ENCODE measurements at places on chromosomes 3 and 15.

- DNase-seq, result no peak
Observed at GRCh38 chr3:17795711-17796110, 53.3 kb upstream of the TBC1D5 start.

DNA sequence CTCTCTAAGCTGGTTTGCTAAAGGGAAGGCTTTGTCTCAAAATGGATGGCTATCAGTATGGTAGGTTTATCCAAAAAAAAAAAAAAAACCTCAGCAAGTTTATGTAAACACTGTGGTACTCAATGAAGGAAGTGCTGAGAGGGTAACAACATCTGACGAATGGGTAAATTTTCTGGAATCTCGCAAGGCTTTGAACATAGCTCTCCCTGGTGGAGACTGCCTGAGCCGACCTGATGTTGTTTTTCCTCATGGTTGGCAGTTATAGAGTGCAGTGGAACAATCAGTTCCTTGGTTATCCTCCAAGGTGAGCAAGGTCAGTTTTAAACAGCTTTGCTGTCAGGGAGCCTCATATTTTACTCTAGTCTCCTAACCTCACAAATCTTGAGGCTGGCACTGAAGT, 94.6 kb downstream of the ZPLD1 start:
- DNase-seq, result no peak

GRCh38 chr15:101327147-101327740, 32.2 kb upstream of the SNRPA1 start:
- no peak for DNase-seq

DNA sequence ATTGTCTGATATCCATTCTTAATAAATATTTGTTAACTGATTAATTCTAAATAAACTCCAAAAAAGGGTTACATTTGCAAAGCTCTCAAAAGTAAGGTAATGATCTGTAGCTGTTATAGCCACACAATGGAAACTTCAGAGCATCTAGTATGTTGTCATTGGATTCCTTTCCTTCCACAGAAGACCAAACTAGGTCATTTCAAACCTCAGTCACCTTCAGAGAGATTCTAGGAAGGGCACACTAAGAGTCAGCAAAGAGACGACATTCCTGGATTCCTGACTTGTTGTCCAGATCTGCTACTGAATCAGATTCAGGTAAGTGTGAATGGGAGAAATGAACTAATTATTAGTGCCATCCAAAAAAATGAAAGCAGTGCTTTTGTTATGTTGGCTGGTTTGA, 3.0 kb upstream of the COL8A1 start:
- DNase-seq, result no peak

DNA sequence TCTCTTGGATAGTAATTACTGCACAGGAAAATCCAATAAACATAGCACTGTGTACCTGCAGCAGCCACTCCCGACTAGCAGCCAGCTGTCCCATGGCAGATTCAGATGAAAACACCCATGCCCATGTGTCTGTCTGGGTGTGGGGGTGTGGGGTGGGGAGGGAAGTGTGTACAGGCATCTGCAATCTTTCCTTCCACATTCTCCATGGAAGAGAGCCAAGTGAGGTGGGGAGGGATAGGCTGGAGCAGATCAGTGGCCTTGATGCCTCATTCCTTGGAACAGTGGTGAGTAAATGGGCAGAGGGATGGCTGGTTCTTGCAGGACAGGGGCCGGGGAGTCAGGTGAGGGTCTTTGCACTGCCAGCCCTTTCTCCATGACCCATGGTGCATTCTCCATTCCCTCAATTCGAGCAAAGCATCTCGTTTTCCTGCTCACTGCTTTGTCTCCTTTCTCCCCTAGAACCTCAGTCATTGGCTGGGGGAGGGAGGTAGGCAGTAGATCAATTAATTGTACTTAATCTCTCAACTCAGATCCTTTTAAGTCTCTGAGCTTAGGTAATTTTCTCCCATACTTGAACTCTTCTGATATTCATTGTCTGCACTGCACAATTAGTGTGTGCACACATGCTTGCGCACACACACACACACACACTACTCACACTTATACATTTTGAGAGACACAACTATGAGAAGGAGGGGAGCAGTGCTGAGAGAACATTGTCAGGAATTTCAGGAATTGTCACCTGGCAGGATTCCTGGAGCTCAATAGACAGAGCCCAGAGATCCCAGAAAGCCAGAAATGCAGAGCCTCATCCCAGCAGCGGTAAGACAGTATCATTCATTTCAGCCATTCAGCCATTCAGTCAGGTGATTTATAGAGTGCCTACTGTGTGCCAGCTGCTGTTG, 31.9 kb downstream of the PDIA5 start:
- no peak for DNase-seq

DNA sequence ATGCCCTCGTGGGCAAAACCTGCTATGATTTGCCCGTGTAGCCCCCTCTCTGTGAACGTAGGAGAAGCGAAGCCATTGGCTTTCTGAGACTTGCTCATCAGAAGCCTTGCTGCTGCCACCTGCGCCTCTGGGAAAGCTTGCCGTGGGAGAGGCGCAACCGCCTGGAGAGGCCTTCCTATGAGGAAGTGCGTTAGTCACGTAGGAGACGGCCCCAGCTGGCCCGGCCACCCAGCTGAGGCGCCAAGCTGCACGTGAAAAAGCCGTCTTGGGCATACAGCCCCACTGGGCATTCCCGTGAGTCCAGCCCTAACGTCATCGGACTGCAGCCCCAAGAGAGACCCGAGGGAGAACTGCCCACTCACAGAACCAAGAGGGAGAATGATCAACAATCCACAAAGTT, 49.1 kb upstream of the TJP1 start:
- DNase-seq, result no peak

DNA sequence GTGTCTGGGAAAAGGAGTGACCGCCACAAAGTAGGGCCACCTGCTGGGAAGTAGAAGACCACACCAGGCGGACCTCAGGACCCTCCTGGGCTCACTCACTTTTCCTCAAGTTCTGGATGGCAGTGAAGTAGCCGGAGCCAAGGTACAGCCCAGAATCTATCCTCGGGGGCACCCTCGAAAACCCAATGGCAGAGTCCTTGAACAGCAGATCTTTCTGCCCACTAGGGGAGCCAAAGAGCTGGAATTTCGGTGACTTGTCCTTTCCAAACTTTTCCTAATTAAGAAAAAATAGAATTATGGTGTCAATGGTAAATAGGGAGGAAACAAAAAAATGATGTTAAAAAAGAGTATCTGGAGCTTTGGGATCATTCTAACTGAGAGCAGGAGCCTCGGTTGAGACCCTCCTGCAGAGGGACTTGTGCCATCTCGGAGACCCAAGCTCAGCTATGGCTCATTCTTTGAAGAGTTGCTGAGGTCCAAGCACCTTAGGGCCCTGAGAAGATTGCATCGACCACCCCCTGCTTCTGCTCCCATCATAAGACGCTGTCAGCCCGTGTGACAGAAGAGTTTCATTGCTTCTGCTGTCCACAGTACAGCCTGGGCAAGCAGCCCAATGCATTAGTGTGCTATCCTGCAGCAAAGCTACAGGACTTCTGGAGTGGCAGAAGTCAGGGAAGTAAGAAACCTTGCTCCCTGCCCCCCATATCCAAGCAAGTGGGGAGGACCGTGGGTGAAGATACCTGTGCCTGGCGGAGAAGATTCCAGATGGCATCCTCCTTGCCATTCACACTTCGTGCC, 14.8 kb downstream of the LTF start:
- DNase-seq, result no peak

DNA sequence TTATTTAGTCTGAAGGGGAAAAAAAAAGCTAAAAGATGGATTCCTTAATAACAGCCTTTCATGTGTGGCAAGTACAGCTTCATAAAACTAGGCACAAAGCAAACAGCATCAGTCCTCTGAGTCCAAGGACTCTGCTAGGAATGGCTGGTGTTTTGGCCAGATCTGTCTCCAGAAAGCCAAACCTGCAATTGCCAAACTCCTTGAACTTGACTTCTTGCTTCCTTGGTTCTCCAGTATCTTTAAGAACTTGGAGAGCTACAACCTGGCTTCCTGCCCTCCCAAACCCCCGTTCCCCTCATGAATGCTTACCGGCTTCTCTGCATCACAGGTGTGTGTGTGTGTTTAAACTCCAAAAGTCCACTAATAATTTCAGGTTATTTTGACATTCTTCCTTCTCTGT, 1.6 kb upstream of the PLOD2 start:
- no peak for DNase-seq

DNA sequence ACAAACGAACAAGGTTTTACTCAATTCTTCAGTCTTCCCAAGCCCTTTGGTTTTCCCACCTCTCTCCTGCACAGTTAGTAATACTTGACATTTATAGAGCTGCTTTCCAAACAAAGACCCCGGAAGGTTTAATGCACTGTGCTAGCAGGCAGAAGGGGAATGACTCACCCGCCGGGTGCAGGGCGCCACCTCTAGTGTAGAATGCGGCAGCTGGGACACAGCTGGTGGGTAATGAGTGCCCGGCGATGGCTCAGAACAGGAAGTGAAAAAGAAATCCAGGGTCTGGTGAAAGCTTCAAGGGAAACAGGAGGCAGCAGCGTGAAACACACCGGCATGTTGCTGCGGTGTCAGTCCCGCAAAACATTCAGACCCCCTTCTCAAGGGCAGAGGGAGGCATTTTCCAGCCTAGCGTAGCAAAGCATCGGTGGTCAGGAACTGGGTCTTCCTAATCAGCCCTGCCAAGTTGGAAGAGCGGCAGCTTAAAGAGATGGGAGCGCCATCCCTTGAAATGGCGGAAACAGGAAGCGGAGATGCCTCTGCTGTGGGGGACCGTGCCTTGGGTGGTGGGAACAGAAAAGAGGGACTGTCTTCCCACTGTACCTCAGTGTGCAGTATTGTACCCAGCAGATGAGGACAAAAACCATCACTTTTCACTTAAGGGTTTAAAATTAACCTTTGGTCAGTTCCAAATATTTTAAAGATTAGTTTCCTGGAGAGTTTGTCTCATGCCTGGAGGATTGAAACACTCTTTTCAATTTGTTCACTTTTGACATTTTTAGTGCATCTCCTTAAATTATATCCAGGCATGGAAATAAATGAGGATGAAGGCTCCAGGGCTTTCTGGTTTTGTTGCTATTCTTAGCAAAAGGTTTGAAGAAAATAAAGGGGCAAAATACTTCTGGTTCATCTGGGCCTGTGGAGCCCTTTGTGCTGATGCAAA, 160.7 kb upstream of the MCTP2 start:
- no peak for DNase-seq

GRCh38 chr15:38421069-38421690, 32.7 kb upstream of the FAM98B start:
- no peak for DNase-seq

GRCh38 chr3:32424581-32425250, 33.1 kb downstream of the CMTM7 start:
- no peak for DNase-seq

DNA sequence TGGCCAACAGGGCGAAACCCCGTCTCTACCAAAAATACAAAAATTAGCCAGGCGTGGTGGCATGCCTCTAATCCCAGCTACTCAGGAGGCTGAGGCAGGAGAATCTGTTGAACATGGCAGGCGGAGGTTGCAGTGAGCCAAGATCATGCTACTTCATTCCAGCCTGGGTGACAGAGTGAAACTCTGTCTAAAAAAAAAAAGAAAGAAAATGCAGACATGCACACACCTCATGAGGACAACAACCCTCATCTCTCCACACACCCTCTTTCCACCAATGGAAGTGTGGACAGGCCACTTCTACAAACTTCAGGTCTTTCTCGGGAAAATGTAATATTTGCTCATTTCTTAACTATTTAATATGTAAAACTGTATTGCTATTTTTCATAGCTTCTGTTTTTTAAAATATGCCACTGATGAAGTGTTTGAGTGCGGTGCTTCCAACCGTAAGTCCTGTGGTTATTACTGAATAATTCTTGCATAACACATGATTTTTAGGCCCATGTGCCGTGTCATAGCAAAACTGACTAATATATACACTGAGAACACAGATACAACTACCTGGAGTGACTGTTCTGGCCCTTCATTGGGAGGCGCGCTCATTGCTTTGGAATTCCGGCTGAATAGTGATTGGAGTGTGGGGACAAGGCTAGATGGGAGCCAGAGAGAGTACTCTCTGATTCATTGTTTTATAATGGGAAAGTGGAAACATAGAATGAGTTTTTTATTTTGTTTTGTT, 23.1 kb downstream of the LRRC31 start:
- no peak for DNase-seq

DNA sequence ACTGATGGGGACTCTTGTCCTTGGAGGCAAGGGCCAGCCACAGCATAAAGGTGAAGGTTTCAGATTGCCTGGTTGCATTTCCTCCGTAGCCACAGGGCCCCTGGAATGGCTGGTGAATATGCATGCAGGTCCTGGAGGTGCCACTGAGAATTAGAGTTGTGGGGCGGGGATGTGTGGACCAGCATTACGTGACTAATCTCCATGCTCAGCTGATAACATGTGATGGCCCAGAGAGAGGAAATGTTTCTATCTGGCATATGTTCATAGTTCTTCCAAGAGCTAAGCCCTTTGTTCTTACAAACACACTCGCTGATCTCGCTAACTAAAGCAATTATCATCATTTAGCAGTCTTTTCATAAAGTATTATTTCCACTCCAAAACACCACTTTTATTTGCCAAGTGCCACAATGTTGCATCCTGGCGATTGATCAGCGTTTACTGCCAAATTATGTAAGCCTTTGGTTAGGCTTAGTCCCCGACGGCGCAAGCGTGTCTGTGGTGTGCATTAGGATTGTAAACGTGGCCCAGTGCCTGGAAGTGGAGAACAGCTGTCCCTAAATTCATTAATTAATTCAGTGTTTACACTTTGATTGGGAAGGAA, 55.9 kb downstream of the CGNL1 start:
- no peak for DNase-seq

- no peak for DNase-seq
Observed at GRCh38 chr3:133138017-133138416, 99.8 kb downstream of the TMEM108 start.

DNA sequence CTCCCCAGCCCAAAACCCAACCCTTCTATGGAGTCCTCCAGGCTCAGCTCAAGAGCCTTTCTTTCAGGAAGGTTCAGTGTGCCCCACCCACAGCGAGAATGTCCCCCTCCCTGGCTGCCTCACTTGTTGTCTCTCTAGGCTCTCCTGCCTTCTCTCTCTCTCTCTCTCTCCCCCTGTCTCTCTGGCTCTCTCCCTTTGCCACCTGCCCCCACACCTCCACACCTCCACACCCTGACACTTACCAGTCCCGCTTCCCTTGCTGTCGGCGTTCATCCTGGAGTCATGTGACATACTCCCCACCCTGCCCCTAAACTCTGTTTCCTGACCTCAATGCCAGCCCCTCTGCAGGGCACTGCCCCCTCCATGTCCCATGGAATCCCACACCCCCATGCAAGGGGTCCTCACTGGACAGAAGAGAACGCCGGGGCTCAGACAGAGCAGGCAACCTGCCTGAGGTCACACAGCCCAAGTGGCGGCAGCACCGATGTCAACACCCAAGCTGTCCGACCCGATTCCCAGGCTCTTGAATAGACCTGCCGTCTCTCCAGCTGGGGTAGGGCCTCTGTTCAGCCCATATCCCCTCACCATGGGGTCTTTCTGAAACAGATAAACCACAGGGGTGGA, 28.5 kb upstream of the SLC6A6 start:
- no peak for DNase-seq

DNA sequence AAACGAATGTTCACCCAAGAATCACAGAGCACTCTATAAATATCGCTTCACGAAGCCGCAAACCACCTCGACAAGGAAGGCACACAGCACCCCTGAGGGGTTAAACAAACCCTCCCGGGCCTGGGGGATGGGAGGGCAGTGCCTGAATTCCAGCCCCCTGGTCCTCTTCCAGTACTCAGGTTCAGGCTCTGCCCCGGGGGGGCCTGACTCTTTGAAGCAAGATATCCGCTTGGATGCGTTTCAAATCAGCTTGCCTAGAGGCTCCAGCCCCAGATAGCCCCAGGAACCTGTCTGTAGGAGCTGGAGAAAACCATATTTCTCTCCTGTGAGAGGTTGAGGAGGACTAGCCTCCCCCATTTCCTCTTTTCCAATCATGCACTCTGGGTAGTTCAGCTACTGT, 194.7 kb downstream of the WNT5A start:
- DNase-seq, result no peak
